ENCODE measurements at places on chromosomes 4 and X.

- DNase-seq, result no peak
These were observed 6.9 kb upstream of the WDR1 start for GRCh38 chr4:10123227-10124101.

DNA sequence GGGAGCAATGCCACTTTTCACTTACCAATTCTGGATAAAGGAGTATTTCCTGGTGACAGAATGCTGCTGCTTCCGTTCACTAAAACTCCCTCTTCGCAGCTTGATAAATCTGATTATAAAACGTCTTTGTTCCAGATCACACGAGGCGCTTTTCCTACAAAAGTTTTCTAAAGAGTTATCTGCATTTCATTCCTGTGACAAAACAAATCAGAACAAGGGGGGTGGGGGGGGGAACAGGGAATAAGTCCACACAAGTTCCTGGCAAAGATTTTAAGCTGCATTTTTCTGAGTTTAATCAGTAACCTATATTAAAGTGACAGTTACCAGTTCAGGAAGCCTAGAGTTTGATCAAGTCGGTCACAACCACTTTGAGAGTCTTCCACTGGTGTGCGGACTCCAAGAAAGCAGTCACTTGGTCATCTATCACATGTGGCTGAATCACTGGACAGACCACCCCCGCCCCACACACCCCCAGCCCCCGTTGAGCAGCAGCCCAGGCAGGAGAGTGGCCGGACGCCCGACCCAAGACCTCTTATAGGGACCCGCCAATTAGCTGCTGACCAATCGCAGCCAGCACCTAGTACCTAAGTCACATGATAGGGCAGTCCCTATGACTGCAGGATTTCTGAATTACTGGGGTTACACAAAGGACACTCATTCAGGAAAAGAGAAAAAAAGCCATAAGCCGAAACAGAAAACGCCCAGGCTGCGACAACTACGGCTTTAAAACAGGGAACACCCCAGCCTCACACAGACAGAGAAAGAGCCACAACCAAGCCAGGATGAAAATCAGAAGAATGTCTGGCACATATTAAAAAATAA lies 569.3 kb upstream of the DIPK2B start:
- peak; percentile 74 for DNase-seq

DNA sequence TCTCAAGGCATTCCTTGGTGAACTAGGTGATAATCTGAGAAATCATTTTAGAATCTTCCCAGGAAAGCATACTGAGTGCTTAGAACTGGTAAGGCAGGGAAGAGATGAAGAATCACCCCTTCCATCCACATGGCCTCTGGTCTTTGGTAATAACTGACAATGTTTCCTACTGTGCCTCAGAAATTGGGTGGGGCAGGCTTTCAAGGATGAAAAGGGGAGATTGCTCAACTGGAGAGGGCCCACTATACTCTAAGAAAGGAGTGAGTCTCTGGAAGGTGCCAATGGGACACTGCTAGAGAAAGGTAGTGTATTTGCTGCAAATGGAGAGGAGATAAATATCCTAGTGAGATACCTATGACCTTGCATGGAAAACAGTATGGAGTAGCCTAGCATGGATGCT lies 135.0 kb upstream of the SCML1 start:
- no peak for DNase-seq

GRCh38 chr4:185502386-185502785 lies 30.9 kb upstream of the CCDC110 start:
- no peak for DNase-seq

DNA sequence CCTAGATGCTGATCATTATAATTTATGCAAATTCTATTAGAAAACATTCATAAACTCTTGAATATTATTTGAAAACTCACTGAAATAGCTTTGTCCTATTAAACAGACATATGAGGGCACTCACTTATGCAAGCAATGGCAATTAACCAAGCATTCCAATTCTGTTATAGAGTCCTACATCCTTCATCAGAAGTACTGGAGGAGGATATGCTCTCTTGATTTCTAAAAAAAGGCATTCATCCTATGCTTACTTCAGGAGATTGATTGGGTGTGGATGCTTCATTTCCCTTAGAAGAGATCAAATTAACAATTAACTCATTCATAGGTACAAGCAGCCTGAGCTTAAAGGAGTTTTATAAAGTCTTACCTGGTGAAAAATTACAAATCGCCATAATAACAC lies 1317.2 kb downstream of the PCDH7 start:
- no peak for DNase-seq

DNA sequence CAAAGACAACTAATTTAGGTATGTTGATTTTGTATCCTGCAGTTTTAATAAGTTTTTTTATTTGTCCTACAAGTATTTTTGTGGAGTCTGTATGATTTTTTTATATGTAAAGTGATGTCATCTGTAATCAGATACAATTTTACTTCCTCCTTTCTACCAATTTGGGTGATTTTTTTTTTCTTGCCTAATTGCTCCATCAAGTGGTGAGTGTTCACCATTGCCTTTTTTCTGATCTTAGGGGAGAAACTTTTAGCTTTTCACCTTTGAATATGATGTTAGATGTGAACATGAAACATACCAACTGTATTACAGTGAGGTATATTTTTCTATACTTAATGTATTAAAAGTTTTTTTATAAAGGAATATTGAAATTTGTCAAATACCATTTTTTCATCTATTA lies 362.3 kb downstream of the PABPC4L start:
- DNase-seq, result no peak

- peak; percentile 3 for DNase-seq
These were observed 48.5 kb upstream of the GRIA2 start for GRCh38 chr4:157172011-157172410.

GRCh38 chr4:16092682-16093319 lies 9.0 kb upstream of the PROM1 start:
- no peak for DNase-seq

All from RWPE1 (cell line).